ENCODE measurements at places on chromosomes 1 and 21. TPM values are rescaled to one million over a fixed set of nuclear protein-coding genes. Genes with fewer than 3 reads are reported as not detected.

GRCh38 chr1:155957411-155957915 is 16.0 kb downstream of the RXFP4 start:
- H3K27me3 ChIP-seq: no peaks in the 10 kb centered on the region
- H3K4me1 ChIP-seq: peaks cover 8% of the 10 kb centered on the region
- peaks cover 95% of the 10 kb centered on the region for H3K36me3 ChIP-seq
- no peak for DNase-seq
- no peak overlapping the region for H3K27ac ChIP-seq

GRCh38 chr1:217333939-217334338 is 297.0 kb downstream of the GPATCH2 start:
- H3K4me3 ChIP-seq: no peak overlapping the region
- no peaks in the 10 kb centered on the region for H3K4me1 ChIP-seq
- H3K27me3 ChIP-seq: peaks cover 29% of the 10 kb centered on the region
- peak; percentile 90 for DNase-seq

- DNase-seq: no peak
- no peak overlapping the region for H3K4me3 ChIP-seq
- H3K27me3 ChIP-seq: no peaks in the 10 kb centered on the region
- H3K36me3 ChIP-seq: no peaks in the 10 kb centered on the region
- H3K4me1 ChIP-seq: peaks cover 7% of the 10 kb centered on the region
These were observed 11.1 kb upstream of the TRIM63 start for GRCh38 chr1:26078286-26079177.

GRCh38 chr21:42513151-42513984 is at the start of gene SLC37A1:
Gene SLC37A1 (plus strand): TSS chr21:42513852. CDS start chr21:42518455, 4,603 bp downstream.
- no peaks in the 10 kb centered on the region for H3K4me1 ChIP-seq
- H3K27ac ChIP-seq: no peak within 1 kb of the TSS
- H3K4me3 ChIP-seq: peak within 1 kb of the TSS; percentile 89
- H3K36me3 ChIP-seq: no peaks in the 10 kb centered on the region
- peak; percentile 81 for DNase-seq

DNA sequence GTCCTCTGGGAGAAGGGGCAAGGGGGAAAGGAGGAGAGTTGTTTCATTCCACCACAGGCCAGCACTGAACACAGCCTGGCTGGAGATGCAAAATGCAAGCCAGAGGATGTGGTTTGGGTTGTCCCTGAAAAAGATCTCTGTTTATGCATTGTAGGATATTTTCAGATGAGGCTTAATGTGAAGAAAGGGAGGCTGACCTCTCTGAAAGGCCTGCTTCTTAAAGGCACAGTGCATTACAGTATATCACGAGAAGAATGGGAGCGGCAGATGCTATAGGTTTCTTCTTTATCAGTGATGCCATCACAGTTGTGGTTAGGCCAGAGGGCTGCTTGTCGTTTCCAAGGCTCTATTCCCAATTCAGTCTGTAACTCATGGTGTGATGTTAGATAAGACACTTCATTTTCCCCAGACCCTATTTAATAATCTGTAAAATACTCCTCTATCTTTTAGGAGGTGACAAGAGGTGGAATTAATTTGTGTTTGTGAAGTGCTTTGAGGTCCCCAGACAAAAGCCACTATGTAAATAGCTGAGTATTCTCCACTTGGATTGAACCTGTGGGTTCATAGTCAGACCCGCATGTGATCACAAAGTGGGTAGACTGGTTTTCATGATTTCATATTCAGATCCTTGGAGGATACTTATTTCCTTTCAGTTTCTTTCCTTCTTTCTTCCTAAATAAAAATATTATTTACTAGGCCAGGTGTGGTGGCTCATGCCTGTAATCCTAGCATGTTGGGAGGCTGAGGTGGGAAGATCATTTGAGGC is 76.5 kb upstream of the WDR26 start:
- no peaks in the 10 kb centered on the region for H3K36me3 ChIP-seq
- no peaks in the 10 kb centered on the region for H3K4me1 ChIP-seq
- no peak overlapping the region for H3K4me3 ChIP-seq
- DNase-seq: no peak

- H3K27ac ChIP-seq: no peak overlapping the region
- no peaks in the 10 kb centered on the region for H3K36me3 ChIP-seq
- no peak overlapping the region for H3K4me3 ChIP-seq
These were observed 19.2 kb downstream of the CD247 start for GRCh38 chr1:167499106-167499505.

DNA sequence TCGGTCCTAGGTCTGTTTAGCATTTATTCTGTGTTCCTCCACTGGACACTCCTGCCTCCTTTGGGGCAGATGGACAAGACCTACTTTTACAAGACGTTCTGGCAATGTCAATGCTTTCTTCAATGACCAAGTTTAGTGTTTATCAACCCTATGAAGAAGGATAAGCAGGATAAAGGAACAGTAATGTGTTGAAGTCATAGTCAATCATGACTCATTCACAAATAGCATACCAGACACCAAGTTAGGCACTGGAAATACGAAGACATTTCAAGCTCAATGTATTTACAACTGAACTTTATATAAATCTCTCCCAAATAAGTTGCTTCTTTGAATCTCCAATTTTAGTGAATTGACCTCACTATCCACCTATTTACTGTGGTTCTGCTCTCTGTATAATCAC is 4.8 kb upstream of the SLC35D1 start:
- no peak for DNase-seq
- H3K4me1 ChIP-seq: no peaks in the 10 kb centered on the region
- H3K4me3 ChIP-seq: no peak overlapping the region
- H3K27me3 ChIP-seq: no peaks in the 10 kb centered on the region

GRCh38 chr1:246279402-246279801 is 227.7 kb downstream of the SMYD3 start:
- no peaks in the 10 kb centered on the region for H3K4me1 ChIP-seq
- H3K27me3 ChIP-seq: no peaks in the 10 kb centered on the region
- DNase-seq: no peak
- H3K36me3 ChIP-seq: no peaks in the 10 kb centered on the region

DNA sequence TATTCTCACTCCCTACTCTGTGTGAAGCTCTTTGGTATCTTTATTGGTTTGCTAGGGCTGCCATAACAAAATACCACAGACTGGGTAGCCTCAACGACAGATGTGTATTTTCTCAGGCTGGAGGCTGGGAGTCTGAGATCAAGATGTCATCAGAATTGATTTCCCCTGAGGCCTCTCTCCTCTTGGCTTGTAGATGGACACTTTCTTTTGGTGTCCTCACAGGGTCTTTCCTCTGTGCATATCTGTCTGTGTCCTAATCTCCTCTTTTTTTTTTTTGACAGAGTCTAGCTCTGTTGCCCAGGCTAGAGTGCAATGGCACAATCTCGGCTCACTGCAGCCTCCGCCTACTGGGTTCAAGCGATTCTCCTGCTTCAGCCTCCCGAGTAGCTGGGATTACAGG is 71.4 kb upstream of the KCNJ6 start:
- no peaks in the 10 kb centered on the region for H3K36me3 ChIP-seq
- DNase-seq: no peak
- H3K4me1 ChIP-seq: no peaks in the 10 kb centered on the region
- no peak overlapping the region for H3K27ac ChIP-seq

GRCh38 chr1:223180731-223181321 is 37.8 kb upstream of the TLR5 start:
- H3K4me1 ChIP-seq: no peaks in the 10 kb centered on the region
- no peak overlapping the region for H3K4me3 ChIP-seq
- H3K27ac ChIP-seq: no peak overlapping the region
- H3K36me3 ChIP-seq: no peaks in the 10 kb centered on the region
- H3K27me3 ChIP-seq: peaks cover 16% of the 10 kb centered on the region

- no peak overlapping the region for H3K27ac ChIP-seq
- peaks cover 2% of the 10 kb centered on the region for H3K4me1 ChIP-seq
- peak overlapping the region; percentile 97 for H3K4me3 ChIP-seq
- peaks cover 42% of the 10 kb centered on the region for H3K36me3 ChIP-seq
- H3K27me3 ChIP-seq: no peaks in the 10 kb centered on the region
- no peak for DNase-seq
These were observed 1.3 kb downstream of the TOR1AIP2 start for GRCh38 chr1:179876300-179876715.

- no peak overlapping the region for H3K4me3 ChIP-seq
- no peak overlapping the region for H3K27ac ChIP-seq
- H3K4me1 ChIP-seq: no peaks in the 10 kb centered on the region
- no peak for DNase-seq
- H3K27me3 ChIP-seq: no peaks in the 10 kb centered on the region
These were observed 19.3 kb upstream of the ACBD6 start for GRCh38 chr1:180521474-180522212.

DNA sequence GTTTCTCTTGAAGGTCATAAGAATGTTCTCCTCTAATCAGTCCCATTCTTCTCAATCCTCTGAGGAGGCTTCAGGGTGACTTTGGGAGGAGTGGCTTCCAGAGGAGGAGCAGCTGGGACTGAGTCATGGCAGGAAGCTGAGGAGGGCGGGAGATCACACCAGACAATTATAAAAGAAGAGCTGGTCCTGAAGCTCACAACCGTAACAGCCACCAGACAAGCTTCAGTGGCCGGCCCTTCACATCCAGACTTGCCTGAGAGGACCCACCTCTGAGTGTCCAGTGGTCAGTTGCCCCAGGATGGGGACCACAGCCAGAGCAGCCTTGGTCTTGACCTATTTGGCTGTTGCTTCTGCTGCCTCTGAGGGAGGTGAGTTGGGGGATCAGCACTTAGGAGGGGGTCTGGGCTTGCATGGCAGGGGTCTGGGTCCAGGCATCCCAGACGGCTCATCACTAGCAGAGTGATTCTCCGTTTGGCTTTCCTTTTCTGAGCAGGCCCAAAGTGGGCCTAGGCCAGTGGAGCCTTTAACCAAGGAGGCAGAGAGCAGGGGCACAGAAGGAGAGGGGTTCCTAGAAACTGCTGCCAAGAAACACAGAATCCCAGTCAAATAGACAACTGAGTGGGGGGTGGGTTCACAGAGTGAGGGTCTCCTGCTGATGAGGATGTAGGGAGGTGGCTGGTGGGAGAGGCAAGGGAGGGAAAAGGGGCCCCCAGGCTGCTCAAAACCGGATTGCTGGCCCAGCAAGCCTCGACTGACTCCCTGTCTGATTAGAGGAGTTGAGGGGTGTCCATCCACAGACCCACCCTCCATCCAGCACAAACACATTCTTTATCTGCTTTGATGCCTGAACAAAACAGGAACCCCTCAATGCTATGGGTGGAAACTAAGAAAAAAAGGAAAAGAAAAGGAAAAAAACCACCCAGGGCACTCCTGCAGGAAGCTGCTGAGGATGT is at the start of gene ECM1:
TSS of gene ECM1 (plus strand) at position 198 of the 953 bp plus-strand sequence. CDS start at position 299, 101 bp downstream.
- H3K4me1 ChIP-seq: peaks cover 20% of the 10 kb centered on the region
- no peaks in the 10 kb centered on the region for H3K27me3 ChIP-seq
- H3K4me3 ChIP-seq: no peak within 1 kb of the TSS
- peaks cover 33% of the 10 kb centered on the region for H3K36me3 ChIP-seq

- no peaks in the 10 kb centered on the region for H3K36me3 ChIP-seq
- no peak overlapping the region for H3K27ac ChIP-seq
- H3K4me3 ChIP-seq: no peak overlapping the region
These were observed 66.3 kb downstream of the OMA1 start for GRCh38 chr1:58480191-58480590.

GRCh38 chr1:25677193-25677773 is 60.7 kb downstream of the MAN1C1 start:
- no peaks in the 10 kb centered on the region for H3K4me1 ChIP-seq
- H3K36me3 ChIP-seq: no peaks in the 10 kb centered on the region
- H3K27ac ChIP-seq: no peak overlapping the region
- H3K4me3 ChIP-seq: no peak overlapping the region

The PLCH2 gene
- 0.21 TPM for total RNA-seq

The TFF1 gene
- total RNA-seq: 2.2 TPM

The LMX1A gene
- total RNA-seq: 3.8 TPM

The NMNAT2 gene
- total RNA-seq: 2.1 TPM

The CYP4A22 gene
- not detected for total RNA-seq

The KRTAP19-1 gene
- not detected for total RNA-seq

The SHE gene
- total RNA-seq: 0.59 TPM

The TRIM45 gene
- total RNA-seq: 16.5 TPM

The HAO2 gene
- not detected for total RNA-seq

The UBL4B gene
- total RNA-seq: not detected

Measured in endodermal cell (in vitro differentiated cells).